Epithelial cell of umbilical artery (primary cell): ENCODE measurements at places on chromosomes 16 and 17. TPM values are rescaled to one million over a fixed set of nuclear protein-coding genes. Genes with fewer than 3 reads are reported as not detected.

The C17orf100 gene
- total RNA-seq: under 0.01 and 0.15 TPM in 2 replicates

The ATP2A1 gene
- under 0.01 and 0.30 TPM in 2 replicates for total RNA-seq

The FGF11 gene
- total RNA-seq: 0.15 and 0.32 TPM in 2 replicates

The CCL17 gene
- not detected in 2 replicates for total RNA-seq

The IRF8 gene
- not detected in 2 replicates for total RNA-seq

The KRT31 gene
- total RNA-seq: not detected in 2 replicates

The CRYBA1 gene
- not detected in 2 replicates for total RNA-seq

The HSD11B2 gene
- 0.65 TPM in 1 of 2 replicates, not detected in the other for total RNA-seq

The STH gene
- total RNA-seq: not detected in 2 replicates

The MLKL gene
- total RNA-seq: 21.4 and 40.3 TPM in 2 replicates

The ALDH3A1 gene
- 0.61 TPM in 1 of 2 replicates, not detected in the other for total RNA-seq
